ENCODE measurements at places on chromosomes 5 and 9.

- no peak for DNase-seq
Observed at GRCh38 chr5:143642791-143643190, 169.2 kb upstream of the HMHB1 start.

DNA sequence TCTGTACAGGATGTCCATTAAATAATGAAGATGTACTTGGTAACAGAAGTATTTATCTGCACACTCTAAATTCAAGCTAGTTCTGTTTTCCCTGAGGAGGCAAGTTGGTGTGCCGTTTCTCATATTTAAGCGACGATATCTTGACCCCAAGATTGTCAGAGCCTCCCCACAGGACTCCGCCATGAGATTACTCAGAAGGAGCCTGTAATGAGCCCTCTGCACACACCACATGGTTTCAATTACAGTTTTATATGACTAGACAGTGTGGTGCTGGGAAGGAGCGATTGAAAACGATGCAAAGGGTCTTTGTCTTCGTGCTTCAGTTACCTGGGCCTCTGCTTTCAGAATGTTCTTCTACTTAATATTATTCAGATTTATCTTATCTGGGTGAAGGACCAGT is 840.4 kb upstream of the WWC1 start:
- no peak for DNase-seq

DNA sequence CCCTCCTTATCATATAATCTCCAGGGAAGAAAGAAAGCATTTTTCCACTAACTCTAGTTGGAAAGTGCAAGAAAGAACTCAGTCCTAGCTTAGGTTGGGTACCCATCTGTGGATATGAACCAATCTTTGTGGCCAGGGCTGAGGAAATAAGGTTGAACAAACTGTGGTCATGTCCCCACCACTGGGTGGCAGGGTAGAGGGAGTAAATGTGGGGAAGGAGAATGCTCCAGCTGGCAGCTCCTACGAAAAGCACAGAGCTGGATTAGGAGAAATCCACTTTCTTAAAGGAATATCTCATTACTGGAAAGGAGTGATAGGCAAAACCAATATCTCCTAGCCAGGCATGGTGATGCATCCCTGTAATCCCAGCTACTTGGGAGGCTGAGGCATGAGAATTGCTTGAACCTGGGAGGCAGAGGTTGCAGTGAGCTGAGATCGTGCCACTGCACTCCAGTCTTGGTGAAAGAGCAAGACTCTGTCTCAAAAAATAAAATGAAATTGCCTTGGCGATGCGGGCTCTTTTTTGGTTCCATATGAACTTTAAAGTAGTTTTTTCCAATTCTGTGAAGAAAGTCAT is 175.1 kb downstream of the CCDC192 start:
- no peak for DNase-seq

DNA sequence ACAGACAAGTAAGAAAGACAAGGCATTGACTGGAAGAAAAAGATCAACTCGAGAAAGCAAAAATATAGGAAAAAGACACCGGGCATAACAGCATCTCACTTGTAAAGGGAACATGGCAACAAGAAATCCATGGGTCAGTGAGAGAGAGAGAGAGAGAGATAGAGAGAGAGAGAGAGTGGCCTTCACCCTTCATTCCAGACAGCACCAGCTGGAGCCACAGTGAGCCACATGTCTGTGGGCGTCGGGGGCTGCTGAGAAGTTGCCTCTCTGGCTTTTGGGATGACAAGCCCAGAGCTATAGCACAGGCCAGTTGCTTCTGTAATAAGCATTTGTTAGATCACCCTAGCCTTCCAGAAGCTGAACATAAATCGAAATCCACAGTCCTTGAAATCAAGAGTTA is 20.3 kb upstream of the ENC1 start:
- no peak for DNase-seq

DNA sequence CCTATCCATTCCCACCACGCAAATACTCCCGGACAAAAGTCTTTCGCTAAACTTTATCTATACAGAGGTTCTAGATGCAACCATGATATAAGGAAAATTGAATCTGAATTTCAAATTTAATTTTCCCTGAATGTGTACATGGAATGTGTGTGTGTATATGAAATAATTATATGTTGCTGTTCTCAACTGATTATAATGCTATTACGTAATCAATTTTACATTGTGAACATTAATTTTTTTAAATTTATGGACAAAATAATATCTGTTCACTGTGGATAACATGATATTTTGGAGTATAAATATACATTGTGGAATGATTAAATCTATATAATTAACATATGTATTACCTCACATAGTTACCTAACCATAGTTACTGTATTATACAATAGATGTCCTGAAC is 1250.6 kb downstream of the EFNA5 start:
- no peak for DNase-seq

DNA sequence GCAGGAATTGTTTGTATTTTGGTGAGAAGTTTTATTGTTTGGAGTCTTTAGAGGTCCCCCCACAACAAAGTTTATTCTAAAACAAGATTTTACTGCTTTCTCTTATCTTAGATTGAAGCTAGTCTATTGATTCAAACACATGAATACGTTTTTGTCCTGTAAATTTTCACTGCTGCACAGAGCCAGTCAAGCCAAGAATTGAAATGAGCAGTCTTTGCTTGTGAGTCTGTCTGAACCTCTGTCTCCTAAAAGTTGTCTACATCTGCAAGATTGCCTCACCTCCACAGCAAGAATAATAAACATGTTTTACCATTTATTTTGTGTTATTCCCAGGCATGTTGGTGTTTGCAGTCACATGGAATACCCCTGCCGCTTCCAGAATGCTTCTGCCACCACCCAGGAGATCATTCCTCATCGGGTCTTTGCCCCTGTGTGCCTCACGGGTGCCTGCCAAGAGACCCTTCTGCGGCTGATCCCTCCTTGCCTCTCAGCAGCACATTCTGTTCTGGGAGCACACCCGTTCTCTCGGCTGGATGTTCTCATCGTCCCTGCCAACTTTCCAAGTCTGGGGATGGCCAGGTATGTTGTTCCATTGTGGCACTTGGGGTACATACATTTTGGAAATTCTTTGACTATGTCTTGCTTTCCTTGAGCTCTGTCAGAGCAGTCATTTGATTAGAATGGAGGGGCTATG is 74.1 kb downstream of the AOPEP start:
- DNase-seq: no peak

- no peak for DNase-seq
Observed at GRCh38 chr5:64792469-64792868, 23.7 kb downstream of the CWC27 start.

- no peak for DNase-seq
Observed at GRCh38 chr5:95847261-95847592, 24.7 kb upstream of the GLRX start.

DNA sequence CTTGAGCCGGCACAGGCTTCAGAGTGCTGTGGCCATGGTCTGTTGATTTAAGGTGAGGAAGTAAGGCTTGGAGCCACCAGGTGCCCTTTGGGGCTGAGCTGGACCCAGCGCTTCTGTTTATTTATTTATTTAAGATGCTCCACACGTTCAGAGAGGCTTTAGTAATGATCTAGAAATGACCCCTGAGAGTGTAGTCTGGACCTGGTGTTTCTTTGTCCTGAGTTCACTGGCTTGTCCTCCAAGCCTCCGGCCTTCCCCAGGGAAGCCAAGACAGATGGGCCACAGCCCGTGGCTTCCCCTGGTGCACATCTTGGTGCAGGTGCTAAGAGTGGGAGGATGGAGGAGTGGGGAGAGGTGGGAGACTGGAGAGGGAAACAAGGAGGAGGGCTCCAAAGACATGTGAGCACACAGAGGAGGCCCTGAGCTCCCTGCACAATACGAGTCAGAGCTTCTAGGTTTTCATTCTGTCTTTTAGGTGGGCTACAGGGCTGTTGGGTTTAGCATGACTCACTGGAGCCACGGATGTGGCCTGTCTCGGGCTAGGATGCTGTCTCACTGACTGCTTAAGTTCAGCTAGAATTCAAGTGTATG is 56.9 kb downstream of the AHRR start:
- DNase-seq: no peak

DNA sequence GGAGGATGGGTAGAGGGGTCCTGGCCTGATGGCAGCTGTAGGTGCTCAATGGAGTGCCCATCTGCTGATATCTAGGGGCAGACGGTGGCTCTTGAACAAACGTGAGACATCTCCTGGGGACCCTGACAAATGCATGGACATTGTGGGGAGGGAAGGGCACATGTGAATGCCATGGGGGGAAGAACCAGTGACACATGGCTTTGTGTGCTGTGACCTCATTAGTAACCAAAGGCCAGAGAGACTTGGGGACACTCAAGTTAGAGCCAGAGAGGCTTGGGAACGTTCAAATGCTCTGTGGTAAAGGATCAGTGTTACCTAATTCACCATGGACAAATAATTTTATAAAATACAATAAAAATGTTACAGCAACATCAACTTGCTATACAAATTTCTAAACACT is 151.8 kb downstream of the ESM1 start:
- no peak for DNase-seq

DNA sequence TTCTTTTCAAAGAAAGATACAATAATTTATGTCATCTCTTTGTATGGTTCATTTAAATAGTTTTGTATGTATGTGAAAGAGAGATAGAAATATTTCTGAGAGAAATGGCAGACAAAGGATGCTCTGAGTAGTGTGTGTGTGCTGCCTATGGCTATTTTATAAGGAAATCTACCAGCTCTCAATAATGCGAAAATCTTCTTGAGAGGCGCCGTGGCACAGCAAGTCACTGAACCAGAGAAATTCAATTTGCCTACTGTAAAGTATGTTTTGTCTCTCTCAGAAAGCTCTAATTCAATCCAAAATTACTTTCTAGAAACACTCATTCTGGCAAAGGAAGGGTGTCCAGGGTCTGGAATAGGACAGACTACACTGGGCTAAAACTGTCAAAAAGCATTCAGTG is 1981.1 kb downstream of the EFNA5 start:
- no peak for DNase-seq

GRCh38 chr9:122348288-122348777 is 22.5 kb upstream of the PTGS1 start:
- no peak for DNase-seq

GRCh38 chr9:107131108-107131799 is 151.8 kb upstream of the RAD23B start:
- no peak for DNase-seq

DNA sequence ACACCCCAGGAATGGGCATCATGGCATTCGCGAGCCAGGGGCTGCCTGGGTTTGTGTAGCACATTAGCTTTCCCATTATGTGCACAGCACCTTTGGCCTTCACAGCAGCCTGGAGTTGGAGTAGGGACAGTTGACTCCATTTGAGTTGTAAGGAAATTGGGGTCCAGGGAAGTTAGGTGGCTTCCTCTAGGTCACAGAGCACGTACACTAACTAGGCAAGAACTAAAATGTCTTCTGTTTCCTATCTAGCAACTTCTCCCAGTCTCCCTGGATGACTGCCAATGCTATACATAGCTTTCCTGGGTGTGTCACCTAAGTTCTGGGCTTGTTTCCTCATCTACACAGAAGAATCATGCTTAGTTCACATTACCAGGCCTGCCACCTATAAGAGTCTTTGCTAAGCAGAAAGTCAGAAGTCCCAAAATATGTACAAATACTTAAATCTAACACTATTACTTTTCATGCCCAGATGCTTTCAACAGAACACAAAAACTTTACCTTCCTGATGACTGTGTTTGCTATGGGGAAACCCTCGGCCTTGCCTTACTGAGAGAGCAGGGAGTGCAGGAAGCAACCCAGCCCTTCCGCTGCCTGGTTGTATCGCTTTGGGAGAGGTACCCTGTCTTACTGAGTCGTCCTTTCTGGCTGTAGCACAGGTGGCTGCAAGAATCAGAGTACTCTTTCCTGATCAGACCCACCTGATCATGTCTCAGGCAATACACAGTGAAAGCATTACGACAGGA is 12.0 kb downstream of the MACROH2A1 start:
- DNase-seq: no peak

GRCh38 chr9:127570533-127571111 is 41.5 kb upstream of the STXBP1 start:
- no peak for DNase-seq

DNA sequence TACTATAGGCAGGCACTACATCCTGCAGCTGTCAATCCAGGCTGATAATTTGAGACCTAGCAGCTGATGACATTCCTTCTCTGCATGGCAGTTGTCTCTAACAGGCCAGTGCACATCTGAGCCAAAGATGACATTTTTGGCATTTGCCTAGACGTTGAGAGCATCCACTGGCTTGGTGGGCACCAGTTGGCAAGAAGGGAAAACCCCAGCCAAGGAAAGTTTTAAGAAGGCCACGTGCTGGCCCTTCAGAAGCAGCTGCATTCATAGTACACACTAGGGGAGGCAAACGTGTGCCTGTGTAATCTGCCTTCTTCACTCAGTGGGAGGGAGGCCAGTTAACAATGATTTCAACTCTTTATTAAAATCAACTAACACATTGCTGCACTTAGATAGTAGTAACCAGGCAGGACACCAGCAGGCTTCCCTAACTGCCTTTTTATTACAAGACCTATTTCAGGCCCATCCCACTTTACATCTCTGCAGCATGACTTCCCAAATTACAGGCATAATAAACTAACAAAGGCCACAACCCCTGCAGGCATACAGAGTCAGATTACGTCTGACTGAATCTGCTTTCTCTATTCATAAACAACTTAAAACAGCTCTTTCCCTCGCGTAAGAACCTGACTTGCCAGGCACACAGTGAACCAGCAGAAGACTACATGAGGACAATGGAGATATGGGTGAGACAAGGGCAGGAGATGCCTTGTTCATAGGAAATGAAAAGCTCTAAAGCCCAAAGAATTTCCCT is 576.3 kb downstream of the PDE4D start:
- DNase-seq: no peak

- no peak for DNase-seq
Observed at GRCh38 chr5:1565737-1566734, 42.3 kb upstream of the LPCAT1 start.

DNA sequence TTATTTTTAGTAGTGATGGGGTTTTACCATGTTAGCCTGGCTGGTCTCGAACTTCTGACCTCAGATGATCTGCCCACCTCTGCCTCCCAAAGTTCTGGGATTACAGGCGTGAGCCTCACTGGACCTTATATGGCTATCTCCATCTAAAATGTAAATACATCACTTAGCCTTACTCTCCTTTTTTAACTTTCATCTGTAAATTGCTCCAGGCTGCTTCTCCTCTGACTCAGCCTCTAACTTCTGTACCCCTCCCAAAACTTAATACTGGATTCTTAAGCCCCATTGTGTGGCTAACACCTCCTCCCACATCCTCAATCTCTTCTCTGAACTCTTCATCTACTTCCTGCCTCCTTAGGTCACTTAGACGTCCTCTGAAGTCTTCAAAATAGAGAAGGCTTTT is 4.0 kb downstream of the SNX30 start:
- no peak for DNase-seq

- DNase-seq: no peak
Observed at GRCh38 chr5:168765551-168766425, 186.6 kb upstream of the PANK3 start.

DNA sequence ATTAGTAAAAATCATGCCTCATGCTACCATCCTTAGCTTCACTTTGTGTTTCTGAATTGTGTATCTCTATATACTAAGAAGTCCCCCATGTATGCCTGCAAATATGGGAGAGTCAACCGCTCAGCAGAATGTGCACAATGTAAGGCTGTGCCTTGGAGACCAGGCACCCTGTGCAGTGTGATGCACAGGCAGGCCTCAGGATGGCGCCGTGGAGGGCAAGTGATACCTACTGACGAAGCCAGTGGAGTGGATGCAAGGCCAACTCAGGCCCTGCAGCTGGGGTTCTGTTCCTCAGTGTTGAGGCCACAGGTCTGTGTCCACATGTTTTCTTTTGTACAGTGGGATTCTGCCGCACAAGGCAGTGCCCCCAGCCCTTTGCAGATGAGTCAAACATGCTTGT is 28.4 kb downstream of the SYK start:
- DNase-seq: no peak

- no peak for DNase-seq
Observed at GRCh38 chr5:89047571-89047970, 164.6 kb upstream of the MEF2C start.
